ENCODE measurements at places on chromosomes 2 and 18.

- DNase-seq: peak; percentile 97
These were observed at the start of gene HDHD2 for GRCh38 chr18:47150029-47150823. Gene HDHD2, minus strand, starts transcription at chr18:47150500. Its CDS starts 14,061 bp downstream, at chr18:47136439.

DNA sequence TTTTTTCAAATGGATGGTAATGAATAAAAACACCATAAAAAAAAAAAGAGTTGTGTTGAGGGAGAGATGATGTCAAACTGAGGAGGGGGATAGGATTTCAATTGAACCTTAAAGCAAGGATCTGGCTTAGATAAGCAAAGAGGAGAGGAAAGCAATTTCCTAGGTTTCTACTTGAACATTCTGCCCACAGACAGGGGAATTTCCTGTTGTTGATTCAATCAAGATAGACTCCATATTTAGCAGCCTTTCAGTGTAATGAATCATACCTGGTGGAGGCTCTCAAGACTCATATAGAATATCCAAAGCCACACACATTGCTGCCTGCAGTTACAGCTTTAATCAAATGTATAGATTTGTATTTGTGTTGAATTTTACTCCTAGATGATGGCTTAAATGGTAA lies 294.4 kb upstream of the PIK3C3 start:
- no peak for DNase-seq

DNA sequence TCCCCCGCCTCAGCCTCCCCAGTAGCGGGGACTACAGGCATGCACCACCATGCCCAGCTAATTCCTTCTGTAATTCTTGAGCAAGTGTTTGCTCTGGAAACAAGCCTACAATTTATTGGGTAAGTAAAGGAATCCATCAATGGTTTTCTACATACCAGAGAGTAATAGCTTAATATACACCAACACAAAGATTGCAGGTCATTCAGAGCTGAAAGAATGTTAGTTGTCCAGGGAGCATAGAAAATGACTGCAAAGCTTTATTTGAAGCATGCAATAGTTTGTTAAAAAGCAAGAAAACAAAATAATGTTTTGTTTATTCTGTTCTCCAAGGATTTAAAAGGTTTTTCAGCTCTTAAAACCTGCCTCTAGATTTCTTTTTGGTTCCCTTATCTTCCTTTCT lies 5.6 kb downstream of the IDH1 start:
- no peak for DNase-seq

- DNase-seq: no peak
These were observed 12.3 kb upstream of the CNGA3 start for GRCh38 chr2:98333922-98334321.

DNA sequence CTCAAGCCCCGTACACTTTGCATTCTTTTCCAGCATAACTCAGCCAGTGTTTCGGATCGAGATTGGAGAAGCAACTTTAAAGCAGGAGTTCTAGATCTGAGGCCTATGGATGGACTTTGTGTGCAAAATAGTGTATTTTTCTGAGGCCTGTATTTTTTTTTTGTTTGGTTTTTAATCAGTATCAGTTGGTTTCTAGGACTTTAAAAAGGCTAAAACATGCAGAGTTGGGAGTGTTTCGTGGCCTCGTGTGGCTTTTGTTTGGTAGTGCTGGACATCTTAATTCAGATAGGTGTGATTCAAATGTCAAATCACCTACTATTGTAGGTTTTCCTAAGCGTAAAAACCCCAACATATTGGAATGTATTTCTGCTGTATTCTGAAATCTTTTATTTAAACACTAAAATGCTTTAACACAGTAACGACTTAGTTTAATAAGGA lies 282 bp upstream of the PUS10 start:
- no peak for DNase-seq

DNA sequence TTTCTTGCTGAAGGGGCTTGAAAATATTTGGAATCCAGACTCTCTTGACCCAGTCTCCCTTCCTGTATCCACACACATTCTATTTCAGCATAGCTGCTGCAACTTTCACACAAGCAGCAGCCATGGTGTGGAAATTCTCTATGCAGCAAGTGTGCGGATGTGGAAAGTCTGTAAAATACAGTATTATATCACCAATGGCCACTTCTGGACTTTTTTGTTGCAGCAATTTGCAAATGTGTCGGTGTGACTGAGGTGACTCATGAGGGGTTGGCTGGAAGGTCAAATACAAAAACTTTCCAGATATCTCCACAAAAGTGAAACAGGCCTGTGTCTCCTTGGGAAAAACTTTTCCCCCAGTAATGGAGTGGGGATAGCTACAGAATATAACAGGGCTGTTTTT lies 299.3 kb upstream of the GYPC start:
- no peak for DNase-seq

GRCh38 chr2:31166925-31167324 lies 28.7 kb upstream of the GALNT14 start:
- DNase-seq: no peak

GRCh38 chr18:61957801-61958516 lies 65.2 kb upstream of the RNF152 start:
- DNase-seq: peak; percentile 39

DNA sequence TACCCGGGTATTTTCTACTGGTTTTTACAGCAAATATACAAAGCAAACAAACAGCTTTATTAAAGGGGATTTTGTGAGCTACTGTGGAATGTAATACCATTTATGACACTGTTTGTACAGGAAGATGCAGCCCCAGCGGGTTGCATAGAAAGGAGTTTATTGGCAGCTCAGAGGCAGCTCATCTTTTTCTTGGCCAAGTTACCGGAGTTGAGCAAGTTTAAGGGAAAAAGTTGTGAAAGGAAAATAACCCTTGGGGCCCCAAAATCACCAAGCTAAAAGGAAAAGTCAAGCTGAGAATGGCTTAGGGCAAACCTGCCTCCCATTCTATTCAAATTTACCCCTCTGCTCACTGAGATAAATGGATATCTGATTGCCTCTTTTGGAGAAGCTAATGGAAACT lies 60.8 kb downstream of the MOB4 start:
- no peak for DNase-seq

DNA sequence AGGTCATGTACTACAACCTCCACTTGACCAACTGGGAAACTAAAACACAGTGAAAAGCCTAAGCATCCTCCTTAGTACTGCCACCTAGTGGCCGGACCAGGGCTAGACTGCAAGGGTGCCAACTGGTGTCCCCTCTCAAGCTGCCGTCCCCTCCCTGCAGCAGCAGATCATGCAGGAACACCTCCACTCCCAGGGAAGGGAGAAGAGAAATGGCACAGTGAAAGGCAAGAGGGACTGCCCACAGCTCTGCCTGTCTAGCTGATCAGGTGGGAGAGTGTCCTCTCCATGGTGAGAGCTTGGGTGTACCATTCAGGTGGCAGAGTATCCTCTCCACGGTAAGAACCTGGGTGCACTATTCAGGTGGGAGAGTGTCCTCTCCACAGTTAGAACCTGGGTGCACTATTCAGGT lies 78.1 kb downstream of the AAK1 start:
- DNase-seq: peak; percentile 54

DNA sequence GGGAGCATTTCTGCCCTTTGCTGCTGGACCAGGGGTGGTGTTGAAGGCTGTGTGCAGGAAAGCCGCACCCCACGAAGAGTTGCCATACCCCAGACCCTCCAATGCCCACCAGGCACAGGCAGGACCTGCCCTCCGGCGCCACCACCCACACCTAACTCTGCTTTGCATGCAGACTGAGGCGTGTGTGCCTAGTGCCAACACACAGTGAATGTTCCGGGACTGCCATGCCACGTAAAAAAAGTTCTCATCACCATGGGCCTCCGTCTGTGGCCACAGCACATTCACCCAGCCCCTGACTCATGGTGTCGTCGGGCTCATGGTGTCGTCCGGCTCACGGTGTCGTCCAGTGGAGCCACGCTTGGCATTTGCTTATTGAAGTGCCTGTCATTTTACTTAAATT lies 184.9 kb upstream of the RAB6C start:
- DNase-seq: no peak

DNA sequence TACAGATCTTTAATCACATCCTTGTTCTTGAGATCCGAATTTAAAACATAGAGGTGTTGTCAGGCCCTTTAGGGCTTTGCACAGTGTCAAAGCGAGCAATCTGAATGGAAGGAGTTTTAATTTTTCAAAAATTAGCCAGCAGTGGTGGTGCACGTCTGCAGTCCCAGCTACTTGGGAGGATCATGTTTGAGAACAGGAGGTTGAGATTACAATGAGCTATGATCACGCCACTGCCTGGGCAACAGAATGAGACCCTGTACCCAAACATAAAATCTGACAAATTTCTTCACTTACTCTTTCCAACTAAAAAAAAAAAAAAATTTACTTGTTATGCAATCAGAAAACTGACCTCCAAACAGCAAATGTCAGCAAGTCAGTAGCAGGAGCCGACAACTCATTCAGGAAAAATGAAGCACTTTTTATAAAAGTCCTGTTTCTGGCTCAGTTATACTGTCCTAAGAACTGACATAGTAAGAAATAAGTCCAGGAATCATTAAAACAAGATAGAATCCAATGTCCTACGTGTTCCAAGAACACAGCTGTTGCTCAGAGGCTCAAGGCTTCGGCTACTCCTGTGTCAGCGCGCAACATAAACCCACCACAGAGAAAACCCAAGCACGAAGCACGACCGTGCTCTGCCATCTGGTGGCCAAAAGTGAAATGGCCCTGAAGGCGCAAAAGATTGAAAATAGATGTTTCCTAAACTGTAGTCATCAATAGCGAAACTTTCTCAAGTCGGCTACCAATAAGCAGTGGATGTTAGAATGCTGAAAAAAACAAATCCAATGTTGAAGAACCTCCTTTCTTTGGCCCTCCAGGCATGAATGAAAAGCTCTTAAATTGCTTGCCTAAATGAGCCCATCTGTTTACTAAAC lies 138.1 kb downstream of the INO80D start:
- peak; percentile 66 for DNase-seq

DNA sequence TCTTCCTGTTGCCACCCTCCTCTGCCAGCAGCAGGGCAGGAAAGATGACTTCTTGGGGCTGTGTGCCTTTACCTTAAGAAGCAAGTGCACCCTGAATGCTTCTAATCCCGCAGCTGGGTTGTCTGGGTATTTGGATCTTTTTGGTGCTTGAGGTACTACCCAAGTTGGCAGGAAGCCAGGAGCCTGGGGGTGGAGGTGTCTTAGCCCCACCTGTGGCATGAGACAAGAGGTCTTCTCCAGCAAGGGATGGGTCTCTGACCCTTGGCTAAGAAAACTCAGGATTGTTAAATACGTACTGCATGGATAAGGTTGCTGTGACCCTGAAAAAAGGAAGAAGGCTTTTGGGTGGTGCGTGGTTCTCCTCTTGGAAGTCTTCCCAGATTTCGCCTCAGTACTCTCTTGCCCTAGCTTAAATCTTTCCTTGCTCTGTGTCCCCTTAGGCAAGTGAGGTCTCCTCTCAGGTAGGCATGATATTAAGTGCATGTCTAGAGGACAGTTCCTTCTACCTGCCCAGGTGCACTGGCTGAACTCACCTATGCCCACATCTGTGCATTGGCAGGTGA lies 4.3 kb downstream of the HPCAL1 start:
- no peak for DNase-seq

- DNase-seq: no peak
These were observed 176.6 kb downstream of the METTL4 start for GRCh38 chr18:2394684-2395083.

DNA sequence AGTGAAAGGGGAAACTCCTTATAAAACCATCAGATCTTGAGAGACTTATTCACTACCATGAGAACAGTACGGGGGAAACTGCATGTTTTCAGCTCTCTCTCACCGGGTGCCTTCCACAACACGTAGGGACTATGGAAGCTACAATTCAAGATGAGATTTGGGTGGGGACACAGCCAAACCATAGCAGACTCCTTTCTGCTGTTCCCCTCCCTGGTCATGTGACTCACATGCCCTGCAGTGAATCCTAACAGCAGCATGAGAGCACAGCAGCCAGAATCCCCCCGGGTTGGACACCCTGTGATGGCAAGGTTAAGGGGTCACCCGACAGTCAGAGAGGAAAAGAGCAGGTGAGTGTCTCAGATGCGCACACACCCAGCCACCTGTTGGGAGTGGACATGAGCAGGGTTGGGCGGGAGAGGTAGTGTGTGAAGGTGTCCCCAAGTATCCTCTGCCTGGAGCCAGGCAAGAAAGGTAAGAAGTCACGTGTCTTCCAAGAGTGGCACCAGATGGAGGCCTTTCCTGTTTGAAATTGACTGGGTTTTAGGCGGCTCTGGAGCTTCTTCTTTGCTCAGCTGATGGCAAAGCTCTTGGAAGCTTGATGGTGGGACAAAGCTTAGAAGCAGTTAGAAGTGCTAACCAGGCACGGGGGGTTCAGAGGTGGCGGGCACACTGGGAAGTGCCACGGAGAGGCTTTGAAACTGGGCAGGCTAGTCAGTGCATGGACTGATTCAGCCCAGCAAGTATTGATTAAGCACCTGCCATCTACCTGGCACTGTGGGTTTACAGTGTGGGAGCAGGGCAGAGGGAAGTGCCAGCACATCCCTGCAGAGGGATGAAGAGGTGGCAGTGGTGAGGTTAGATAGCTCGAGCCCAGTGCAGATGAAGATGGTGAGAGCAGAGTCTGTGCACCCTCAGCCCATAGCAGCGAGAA lies 68.7 kb downstream of the RHOB start:
- no peak for DNase-seq

DNA sequence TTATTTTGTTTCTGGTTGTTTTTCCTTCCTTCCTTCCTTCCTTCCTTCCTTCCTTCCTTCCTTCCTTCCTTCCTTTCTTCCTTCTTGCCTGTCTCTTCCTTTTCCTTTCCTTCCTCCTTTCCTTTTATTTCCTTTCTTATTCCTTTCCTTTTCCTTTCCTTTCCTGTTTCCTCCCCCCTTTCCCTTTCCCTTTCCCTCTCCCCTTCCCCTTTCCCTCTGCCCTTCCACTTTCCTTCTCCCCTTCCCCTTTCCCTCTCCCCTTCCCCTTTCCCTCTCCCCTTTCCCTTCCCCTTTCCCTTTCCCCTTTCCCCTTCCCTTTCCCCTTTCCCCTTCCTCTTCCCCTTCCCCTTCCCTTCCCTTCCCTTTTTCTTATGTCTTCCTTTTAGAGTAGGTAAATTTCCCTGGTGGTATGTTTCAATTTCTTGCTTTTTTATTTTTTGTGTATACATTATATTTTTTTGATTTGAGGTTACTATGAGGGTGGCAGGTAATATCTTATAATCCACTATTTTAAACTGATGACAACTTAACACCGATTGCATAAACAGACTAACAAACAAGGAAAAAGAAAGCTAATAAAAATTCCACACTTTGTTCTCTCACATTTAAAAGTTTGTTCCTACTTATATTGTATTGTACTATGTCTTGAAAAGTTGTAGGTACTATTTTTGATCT lies 311.0 kb upstream of the FSHR start:
- DNase-seq: no peak
